ENCODE measurements at places on chromosomes 2 and 18. TPM values are rescaled to one million over a fixed set of nuclear protein-coding genes. Genes with fewer than 3 reads are reported as not detected.

DNA sequence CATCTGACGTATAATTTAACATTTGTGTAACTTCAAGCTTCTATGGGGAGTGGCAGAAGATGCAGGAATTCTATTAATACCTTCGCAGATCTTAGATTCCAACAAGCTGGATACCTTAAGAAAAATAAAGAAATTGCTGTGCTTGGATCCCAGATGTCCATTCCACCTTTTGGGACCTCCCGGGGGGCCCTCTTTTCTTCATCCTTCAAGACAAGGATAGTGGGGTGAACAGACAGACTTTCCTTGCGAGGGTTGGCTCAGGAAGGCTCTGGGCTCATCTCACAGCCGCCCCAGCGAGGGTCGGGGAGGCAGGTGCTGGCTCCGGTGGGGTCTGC, 509 bp upstream of the RNF144A start:
- DNase-seq, result no peak

DNA sequence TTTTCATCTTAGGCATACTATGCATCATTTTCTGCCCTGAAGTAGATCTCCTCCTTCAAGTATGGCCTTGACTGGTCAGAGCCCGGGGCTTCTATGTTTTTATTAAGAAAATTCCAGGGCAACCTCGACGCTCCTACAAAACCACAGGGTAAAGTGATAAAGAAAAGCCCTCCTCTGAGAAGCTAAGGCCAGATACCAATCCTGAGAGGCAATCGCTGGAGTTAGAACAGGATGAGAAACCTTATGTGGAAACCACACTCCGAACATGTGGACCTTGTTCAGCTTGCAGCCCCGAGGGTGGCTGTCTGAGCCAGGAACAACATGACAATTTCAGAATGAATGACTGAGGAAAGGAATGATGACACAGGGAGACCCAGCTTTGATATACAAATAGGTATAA, 35.6 kb downstream of the RMC1 start:
- DNase-seq, result no peak

DNA sequence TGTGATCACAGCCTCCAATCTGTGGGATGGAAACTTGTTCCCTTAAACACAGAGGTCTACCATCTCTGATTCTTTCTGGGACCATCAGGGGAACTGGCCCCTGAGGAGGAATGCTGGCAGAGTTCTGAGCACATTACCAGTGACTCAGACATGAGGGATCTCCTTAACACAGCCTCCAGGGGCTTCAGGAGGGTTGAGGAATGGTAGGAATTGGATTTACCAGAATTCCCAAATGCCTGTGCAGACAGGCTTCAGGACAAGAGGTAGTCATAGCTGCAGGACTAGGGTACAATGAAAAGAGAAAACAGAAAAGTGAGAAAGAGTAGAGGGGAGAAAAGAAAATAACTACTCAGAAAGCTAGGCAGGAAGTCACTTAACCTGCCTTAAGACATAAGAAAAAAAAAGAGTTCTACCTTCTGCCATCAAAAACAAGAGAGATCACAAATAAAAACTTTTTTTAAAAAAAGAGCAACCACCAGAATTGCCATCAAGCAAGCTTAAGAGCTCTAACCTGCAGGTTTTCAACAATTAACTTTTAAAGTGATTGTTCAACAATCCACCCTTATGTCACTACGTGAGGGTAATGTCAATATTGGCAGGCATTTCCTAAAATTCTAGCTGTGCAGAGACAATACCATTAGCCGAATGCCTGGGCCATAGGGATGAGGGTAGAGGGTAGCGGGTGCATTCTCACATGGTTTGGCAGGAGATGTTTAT, 524.4 kb downstream of the BCL11A start:
- no peak for DNase-seq

CELF4 gene
- total RNA-seq, result 0.45 TPM

- DNase-seq, result no peak
These were observed 22.6 kb upstream of the PELI1 start for GRCh38 chr2:64166637-64167420.
